ENCODE measurements at places on chromosomes 6 and 20.

DNA sequence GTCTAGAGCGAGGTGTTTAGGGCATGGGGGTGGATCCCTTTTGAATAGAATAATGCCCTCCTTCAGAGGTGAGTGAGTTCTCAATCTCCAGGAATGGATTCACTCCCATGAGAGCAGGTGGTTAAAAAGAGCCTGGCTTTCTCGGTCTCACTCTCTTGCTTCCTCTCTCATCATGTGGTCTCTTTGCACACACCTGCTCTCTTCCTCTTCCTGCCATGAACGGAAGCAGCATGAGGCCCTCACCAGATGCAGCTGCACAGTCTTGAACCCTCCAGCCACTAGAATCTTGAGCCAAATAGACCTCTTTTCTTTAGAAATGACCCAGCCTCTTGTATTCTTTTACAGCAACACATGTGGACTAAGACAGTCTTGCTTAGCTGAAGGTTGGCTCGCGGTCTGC, 119.3 kb downstream of the BMP7 start:
- DNase-seq = no peak

GRCh38 chr20:18721551-18722115, 92.0 kb upstream of the SCP2D1 start:
- no peak for DNase-seq

DNA sequence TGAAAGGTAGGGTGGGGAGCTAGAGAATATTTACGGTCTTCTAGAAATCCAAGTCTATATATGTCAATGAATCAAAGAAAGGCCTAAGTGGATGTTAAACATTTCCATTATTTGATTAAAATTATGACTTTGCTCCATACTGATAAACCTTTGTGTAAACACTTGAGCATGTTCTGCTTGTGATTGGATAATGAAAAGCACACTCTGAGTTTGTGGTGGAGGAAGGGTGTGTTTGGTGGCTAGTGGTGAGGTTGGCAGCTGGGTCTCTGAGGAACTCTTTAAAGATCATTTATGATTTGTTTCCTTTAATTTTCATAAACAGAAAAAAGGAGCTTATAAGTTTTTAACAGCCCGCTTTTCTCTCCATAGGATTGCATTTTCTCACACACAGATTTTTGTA, 84.7 kb downstream of the RFPL4B start:
- no peak for DNase-seq

GRCh38 chr6:39073471-39074355, 25.1 kb downstream of the GLP1R start:
- no peak for DNase-seq

DNA sequence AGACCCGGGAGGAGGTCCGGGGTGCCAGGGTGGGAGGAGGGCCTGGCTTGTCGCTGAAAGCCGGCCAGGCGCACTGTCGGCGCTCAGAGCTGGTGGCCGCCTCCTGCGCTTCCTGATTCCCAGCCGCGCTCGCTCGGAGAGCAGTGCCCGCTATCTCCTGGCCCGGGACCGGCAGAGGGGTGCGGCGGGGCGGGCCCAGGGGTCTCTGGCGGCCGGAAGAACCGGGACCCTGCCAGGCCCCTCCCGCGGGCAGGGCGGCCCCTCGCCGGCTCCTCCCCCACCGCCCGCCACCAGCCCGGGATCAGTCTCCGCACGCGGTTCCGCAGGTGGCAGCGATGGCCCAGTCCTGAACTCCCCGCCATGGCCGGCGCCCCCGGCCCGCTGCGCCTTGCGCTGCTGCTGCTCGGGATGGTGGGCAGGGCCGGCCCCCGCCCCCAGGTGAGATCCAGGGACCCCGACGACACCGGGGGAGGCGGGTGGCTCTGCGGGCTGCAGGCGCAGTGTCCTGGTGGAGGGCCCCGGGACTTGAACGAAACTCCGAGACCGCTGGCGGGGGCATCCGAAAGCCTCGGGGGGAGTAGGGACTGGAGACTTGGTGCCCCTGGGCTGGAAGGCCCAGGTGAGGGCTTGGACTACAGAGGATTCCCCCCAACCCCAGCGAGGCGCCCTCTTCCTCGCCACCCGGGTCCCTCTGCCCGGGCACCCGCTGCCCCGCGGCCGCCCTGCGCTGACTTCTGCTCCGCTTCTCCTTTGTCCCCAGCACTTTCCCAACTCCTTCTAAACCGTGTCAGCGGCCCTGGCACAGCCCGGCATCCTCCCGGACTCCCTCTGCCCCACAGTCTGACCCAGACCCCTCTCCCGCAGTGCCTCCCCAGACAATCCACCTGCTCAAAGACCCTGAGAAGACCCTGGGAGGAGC, at the start of gene GLP1R:
Gene GLP1R, plus strand, starts transcription at position 301 of the 919 bp plus-strand sequence. Its CDS starts 60 bp downstream, at position 361.
- no peak for DNase-seq

DNA sequence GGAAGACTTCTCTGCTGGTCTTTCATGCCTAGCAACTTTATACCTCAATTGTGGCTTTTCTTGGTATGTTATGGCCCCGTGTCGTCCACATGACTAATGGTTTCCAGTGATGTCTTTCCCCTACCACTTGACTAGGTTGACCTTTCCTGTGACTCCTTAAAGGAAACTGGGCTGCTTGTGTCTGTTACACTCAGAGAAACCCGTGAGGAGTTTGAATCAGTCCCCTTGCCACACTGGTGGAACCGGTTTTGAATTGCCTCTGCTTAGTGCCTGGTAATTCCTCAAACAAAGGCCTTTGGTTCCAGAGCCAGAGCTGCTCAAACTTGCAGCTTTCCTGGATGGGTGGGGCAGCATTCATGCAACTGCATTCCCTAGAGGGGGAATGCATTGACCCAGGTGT, 21.9 kb downstream of the ECT2L start:
- no peak for DNase-seq

DNA sequence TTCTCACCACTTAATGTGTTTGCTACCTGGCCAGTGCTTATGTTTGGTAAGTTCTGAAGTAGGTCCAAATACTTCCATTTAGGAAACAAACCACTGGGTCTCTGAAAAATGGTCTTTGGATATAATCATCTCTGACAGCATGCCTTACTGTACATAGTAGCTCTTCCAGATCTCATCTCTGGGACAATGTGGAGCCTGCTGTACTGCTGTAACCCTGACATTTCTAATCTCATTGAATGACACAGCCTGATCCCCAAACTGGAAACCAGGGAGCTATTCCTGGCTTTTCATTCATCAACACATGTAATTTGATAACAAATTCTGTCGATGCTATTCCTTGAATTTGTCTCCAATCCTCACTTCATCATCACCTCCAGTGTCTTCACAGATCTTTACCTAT, 23.5 kb downstream of the OGFRL1 start:
- no peak for DNase-seq

- DNase-seq = no peak
Observed at GRCh38 chr6:36781669-36782068, 57.6 kb downstream of the CPNE5 start.

DNA sequence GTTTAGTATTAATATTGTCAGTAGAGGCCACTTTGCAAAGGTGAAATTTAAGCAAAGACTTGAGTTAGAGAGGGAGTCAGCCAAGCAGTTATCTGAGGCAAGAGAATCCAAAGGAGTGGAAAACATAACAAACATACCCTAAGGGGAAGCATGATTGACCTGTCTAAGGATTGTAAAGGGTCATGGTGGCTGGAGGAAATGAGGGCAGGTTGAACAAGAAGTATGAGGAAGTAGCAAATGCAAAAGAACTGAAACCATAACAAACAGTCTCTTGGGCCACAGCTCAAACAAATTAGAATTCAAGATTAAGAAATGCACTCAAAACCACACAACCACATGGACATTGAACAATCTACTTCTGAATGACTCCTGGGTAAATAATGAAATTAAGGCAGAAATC, 103.2 kb downstream of the FBXO5 start:
- DNase-seq = no peak

- no peak for DNase-seq
Observed at GRCh38 chr6:47743744-47744143, 38.1 kb upstream of the OPN5 start.

- DNase-seq = no peak
Observed at GRCh38 chr6:40112350-40112749, 178.1 kb upstream of the MOCS1 start.

DNA sequence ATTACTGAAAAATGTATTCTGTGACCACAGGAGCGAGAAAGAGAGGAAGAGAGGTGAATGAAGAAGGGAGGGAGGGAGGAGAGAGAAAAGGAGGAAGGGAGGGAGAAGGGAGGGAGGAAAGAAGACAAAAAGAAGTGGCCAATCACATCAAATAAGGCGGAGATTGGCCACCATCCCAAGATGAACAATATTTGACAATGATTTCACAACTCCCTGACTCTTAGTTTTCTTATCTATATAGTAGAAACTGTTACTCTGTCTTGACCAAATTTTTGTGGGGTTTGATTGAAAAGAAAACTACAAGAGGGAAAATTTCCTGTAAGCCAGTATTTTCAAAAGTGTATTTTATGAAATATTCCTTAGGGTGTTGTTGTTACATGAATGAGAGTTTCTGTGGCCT, 52.6 kb downstream of the FOXA2 start:
- DNase-seq = no peak

DNA sequence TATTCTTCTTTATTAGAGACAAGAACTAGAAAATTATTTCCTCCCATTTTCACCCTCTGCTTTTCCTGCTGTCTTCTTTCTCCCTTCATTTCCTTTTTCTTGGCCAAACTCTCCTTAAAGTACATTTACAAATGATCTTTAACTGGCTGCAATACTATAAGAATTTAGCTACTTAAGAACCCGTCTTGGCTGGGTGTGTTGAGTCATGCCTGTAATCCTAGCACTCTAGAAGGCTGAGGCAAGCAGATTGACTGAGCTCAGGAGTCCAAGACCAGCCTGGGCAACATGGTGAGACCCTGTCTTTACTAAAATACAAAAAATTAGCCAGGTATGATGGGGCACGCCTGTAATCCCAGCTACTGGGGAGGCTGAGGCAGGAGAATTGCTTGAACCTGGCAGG, 39.3 kb upstream of the SRPK1 start:
- no peak for DNase-seq

DNA sequence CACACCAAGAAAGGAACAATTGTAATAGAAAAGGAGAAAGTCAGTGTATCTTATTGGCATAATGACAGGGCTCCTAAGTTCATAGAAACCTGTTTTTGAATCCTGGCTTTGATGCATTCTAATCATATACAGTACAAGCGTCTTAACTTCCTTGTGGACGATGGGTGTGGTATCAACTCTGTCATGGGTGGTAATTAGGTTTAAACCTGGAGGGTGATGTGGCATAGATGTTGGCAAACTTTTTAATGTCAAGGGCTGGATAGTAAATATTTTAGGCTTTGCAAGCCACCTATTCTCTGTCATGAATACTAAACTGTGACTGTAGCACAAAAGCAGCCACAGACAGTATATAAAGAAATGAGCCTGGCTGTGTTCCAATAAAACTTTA, 138.7 kb upstream of the EDN1 start:
- no peak for DNase-seq

DNA sequence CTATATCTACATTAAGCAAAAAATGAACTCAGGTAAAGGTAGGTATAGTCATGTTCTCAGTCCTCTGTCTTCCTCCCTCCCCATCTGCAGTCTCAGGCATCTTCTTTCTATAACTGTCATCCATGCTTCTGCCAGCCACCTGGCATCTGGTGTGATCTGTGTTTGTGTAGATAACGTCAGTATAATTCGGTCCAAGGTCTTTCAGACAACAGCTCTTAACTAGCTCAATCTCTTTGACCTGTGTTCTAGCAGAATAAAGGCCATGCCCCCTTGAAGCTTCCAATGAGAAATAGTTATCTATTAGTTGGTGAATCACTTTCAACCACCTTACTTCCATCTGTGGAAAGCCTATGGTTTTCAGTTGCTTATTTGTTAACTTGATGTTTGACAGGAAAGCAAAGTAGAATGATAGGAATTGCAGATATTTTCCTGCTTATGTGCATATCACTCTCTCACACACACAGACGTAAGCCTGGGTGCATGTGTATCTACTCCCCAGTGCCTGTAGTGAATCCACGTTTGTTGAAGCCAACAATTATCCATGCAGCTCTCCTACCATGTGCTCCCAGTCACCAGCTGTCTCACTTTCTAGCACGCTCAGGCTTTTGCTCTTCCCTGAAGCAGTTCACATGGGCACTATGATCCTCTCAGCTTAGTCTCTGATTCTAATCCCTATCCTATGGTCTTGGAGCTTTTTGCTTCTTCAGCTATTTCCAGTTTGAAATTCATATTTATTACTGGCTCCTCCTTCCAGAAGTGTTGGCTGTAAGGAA, 433.7 kb upstream of the MANEA start:
- no peak for DNase-seq

DNA sequence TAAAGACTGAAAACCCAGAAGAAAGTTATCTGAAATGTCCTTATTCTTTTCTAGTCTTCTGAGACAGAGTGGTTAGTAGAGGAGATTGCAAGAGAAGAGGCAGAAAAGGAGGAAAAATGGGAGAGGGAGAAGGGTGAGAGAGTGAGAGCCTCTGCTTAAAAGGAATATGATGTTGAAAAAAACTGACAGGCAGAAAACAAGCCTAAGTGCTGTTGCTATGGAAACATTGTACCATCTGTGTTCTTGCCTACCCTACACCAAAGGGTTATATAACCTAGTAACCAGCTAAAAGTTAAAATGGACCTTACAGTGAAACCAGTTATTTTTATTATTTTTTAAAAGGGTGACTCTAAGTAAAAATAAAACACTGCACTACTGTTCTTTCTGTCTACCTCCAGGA, 28.3 kb upstream of the SH3BGRL2 start:
- no peak for DNase-seq

DNA sequence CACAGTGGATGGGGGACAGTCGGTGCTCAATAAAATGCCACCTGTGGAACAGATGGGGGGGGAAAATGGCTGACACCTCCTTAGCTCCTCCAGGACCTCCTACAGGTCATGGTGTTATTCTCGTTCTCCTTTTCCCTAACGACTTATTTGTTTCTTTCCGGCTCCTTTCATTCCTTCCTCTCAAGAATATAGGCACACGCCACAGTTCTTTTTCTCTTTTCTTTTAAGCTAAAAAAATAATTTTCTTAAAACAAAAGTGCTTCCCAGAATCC, 1.4 kb upstream of the RNASET2 start:
- no peak for DNase-seq

DNA sequence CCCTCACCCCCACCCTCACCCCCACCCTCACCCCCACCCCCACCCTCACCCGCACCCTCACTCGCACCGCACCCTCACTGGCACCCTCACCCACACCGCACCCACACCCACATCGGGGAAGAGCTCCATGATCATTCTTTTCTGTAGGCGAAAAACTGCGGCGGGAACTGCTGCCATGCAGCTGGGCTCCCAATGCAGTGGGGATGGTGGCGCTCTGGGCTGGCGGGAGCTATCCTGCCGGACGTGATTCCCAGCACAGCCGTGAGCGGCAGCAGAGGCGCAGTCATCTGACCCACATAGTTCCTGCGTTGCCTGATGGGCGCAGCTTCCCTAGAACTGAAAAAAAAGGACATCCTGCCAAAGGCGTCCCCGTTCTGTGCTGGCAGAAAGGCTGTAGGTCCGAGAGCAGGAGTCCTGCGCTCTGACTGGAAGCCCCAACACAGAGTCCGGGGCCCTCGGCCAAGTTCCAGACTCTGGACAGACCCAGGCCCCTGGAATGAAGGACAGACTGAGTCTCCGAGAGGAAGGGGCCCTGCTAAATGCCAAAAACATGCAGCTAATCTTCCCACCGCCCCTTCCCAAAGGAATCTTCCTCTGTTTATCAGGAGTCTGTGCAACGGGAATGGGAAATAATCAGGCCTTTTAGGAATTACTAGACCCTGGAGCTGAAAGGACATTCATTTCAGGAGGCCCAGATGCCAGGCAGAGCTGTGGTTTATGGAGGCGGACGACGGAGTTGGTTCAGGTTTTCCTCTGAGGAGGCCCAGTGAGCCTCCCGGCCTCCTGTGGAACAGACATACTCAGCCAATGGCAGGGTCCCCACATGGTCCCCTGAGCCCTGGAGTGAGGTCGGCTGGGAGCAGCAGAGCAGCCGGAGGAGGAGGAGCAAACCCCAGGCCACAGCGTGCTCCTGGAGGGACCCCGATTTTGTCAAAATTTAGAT, 14.1 kb upstream of the TCFL5 start:
- no peak for DNase-seq

Measured in T-helper 22 cell (primary cell).